GM12864 (cell line): ENCODE measurements at places on chromosomes 5 and 9.

- DNase-seq: no peak
These were observed 347.6 kb downstream of the PTPRD start for GRCh38 chr9:10265153-10265631.

- no peak for DNase-seq
These were observed 22.8 kb upstream of the CORO2A start for GRCh38 chr9:98215271-98215670.

- DNase-seq: no peak
These were observed 57.9 kb downstream of the SHB start for GRCh38 chr9:38010918-38011704.

GRCh38 chr9:124480621-124480981 lies 26.6 kb downstream of the NR5A1 start:
- DNase-seq: no peak

DNA sequence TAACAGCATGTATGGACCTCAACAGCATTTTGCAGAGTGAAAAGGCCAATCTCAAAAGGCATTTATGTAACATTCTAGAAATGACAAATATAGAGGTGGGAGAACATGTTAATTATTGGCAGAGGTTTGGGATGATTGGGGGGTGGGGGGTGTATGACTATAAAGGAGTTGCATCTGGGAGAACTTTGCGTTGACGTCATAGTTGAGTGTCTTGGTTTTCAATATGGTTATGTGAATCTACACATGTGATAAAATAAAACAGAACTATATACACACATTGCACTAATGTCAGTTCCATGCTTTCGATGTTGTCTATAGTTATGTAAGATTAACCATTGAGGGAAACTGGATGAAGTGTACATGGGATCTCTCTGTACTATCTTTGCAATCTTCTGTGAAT lies 139.1 kb downstream of the SV2C start:
- DNase-seq: no peak

- DNase-seq: no peak
These were observed 16.4 kb upstream of the C5orf47 start for GRCh38 chr5:173972607-173972924.

- DNase-seq: no peak
These were observed 179.1 kb upstream of the FBXL7 start for GRCh38 chr5:15320871-15321270.

- no peak for DNase-seq
These were observed 95.1 kb downstream of the BRINP1 start for GRCh38 chr9:119273984-119274665.
